Lung microvascular endothelial cell (primary cell): ENCODE measurements at places on chromosomes 5 and 9. TPM values are rescaled to one million over a fixed set of nuclear protein-coding genes. Genes with fewer than 3 reads are reported as not detected.

Gene IL3
- not detected in 2 replicates for total RNA-seq

Gene GCNT4
- under 0.01 TPM in 2 replicates for total RNA-seq

Gene DOCK2
- total RNA-seq = 0.20 and 0.44 TPM in 2 replicates

GRCh38 chr9:14962193-14962882, 52.1 kb upstream of the FREM1 start:
- no peak for DNase-seq

DNA sequence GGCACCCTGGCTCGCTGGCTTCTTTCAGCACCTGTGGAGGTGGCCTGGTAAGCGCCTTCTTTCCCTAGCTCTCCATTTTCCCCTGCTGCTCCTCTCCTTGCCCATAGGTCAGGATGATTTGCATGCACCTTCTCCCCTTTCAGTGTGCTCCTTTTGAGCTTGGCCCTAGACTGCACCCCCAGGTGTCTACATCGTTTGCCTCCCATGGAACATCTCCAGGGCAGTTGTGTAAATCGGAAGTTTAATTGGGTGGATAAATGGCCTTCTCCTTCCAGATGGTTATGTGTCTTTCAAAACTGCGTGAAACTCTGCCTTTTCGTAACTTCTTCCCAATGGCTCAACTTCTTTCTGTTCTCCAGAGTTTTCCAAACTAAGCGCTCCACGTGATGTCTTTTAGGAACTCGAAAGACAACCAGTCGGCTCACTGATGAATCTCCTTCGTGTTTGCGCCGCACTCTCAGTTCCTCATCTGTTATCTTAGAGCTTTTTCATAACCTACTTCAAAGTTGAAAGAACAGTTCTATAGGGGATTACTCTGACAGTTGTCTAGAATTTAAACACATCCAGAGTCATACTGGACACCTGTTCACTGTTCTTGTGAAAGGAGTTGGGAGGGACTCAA, 1.7 kb downstream of the ADAMTS19 start:
- DNase-seq = no peak

DNA sequence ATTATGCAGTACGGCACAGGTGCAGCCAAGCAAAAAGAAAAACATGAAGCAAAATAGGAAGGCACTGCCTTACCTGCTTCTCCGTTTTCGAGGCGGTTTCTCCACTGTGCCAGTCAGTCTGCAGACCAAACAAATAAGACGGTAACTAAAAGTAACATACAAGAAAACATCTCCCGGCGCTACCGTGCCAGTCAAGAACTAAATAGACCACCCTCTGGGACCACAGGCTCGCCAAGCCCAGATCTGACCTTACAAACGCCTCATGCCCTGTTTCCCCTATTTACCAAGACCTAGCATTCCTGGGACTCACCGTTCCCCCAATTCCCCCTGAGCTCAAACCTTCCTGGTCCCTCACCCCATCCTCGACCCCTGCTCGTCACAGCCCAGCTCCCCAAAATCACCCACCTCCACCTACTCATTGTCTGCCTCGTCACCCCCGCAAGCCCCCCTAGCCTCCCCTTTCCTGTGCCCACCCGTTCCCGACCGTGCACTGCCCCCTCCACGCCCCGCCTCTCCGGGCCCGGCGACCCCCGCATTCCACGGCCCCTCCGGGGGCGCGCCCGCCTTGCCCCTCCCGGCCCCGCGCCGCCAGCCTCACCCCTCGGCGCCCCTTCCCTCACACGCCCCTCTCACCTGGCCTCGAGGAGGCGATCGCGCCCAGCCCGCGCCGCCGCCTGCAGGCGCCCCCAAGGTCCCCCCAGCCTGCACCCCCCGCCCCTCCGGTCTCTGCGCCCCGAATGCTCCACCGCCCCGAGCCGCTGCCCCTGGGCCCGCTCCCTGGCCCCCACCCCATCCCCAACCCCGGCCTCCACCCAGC, 560 bp downstream of the SCAI start:
- peak; percentile 10 for DNase-seq
